AG10803 (cell line): ENCODE measurements at places on chromosomes 3 and 15.

- no peak for DNase-seq
These were observed 2.3 kb upstream of the BMF start for GRCh38 chr15:40110866-40111550.

DNA sequence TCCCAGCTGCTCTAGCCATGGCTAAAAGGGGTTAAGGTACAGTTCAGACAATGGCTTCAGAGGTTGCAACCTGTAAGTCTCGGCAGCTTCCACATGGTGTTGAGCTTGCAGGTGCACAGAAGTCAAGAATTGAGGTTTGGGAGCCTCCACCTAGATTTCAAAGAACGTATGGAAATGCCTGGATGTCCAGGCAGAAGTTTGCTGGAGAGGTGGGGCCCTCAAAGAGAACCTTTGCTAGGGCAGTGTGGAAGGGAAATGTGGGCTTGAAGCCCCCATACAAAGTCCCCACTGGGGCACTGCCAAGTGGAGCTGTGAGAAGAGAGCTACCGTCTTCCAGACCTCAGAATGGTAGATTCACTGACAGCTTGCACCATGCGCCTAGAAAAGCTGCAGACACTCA, 73.7 kb downstream of the STT3B start:
- no peak for DNase-seq

- DNase-seq = peak; percentile 18
These were observed 143.9 kb downstream of the NECTIN3 start for GRCh38 chr3:111215481-111215880.

- no peak for DNase-seq
These were observed 35.6 kb upstream of the MECOM start for GRCh38 chr3:169699070-169699469.

DNA sequence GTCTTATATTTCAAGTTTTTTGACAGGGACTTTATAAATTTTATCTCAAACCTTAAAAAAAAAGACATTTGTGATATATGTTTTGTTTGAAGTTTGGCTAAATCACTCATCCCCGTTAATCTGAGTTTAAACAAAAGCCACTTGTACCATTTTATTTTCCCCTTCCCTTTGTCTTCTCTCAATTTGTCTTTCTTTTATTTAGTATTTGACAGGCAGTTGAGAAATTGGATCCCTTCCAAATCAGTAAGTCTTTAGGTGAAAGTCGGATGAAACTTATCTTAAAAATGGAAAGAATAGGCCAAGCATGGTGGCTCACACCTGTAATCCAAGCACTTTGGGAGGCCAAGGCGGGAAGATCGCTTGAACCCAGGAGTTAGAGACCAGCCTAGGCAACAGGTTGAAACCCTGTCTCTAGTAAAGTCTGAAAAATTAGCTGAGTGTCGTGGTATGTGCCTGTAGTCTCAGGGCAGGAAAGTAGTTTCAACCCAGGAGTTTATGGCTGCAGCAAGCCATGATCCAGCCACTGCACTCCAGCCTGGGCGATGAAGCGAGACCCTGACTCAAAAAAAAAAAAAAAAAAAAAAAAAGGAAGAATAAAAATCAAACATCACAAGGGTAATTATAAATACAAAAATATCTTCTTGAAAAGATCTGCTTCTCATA, 394.6 kb upstream of the TPM1 start:
- no peak for DNase-seq

DNA sequence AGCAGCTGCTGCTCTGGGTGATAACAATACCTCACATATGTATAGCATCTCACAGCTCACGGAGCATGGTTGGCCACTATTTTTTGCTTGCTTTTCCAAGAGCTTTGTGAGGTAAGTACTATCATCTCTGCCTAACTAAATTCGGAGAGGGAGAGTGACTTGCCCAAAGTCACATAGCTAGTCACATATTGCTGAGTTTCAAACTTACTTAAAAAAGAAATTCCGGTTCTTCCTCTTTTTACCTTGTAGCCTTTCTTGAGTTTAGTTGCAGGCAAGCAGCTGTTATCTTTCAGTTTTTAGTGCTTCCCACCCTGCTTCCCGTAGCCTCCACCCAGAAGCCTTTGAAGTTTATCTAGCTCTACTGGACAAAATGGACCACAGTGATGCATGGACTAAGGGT, 309.2 kb downstream of the PDCD6IP start:
- DNase-seq = no peak

DNA sequence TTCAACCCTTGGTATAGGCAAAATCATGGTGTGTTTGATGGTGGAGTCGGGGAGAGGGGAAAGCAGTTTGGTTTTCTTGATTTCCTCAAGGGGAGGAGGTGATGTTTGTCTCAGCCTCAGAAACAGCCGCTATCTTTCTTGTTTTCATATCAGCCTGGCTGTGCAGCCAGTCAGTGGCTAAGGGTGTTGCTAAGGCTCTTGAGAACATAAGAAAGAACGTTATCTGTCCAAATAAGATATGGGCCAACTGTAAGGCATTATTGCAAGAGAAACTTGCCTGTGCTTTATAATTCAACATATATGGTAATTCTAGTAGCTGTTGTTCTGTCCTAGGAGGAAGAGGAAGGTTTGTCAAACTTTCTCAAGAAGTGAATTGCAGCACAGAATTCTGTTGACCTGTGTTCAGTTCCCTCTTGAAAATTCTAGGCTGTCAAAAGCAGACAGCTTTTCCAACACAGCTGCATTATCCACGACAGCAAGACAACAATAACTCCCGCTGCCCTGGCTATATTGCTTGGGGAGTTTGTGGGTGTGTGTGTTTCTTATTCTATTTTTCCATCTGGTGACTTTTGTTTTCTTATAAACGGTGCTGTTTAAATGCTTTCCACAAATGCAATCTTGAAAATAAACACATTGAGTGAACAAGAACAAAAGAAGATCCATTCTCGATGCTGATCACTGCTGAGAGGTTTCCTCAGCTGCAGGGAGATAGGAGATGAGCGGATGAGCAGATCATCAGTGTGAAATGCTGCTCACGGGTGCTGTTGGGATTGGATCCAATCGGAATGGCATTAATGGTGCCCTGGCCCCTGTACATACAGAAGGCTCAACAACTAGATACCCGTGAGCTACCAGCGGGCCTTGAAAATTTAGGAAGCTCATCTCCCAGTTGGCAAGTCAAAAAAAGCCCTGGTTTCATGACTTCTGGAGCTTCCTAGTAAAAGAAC, 90.8 kb upstream of the TNFAIP8L3 start:
- DNase-seq = no peak

DNA sequence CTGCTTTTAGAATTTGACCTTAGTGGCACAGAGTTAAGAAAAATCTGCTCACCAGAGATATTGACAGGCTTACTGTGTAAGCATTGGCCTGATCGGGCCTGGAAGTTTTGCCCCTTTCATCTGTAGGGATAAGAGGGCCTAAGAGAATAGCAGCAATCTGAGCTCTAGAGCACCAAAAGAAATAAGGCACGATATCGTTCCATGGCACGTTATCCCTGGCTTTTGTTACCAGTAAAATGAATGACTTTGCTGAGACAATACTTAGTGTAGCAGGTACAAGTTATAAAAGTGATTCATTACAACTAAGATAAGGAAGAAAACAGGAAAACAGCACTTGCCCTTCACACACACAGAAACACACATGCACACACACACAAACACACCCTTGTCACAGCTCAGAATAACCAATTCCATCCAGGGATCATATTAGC, 5.0 kb downstream of the THBS1 start:
- peak; percentile 82 for DNase-seq

GRCh38 chr3:54476891-54477290, 354.5 kb downstream of the CACNA2D3 start:
- DNase-seq = no peak

GRCh38 chr15:35885870-35886269, 339.9 kb upstream of the DPH6 start:
- DNase-seq = no peak

GRCh38 chr3:195751560-195751959, 30.8 kb downstream of the MUC20 start:
- no peak for DNase-seq

- DNase-seq = no peak
These were observed 8.6 kb downstream of the PLA2G4B start for GRCh38 chr15:41847206-41847605.

DNA sequence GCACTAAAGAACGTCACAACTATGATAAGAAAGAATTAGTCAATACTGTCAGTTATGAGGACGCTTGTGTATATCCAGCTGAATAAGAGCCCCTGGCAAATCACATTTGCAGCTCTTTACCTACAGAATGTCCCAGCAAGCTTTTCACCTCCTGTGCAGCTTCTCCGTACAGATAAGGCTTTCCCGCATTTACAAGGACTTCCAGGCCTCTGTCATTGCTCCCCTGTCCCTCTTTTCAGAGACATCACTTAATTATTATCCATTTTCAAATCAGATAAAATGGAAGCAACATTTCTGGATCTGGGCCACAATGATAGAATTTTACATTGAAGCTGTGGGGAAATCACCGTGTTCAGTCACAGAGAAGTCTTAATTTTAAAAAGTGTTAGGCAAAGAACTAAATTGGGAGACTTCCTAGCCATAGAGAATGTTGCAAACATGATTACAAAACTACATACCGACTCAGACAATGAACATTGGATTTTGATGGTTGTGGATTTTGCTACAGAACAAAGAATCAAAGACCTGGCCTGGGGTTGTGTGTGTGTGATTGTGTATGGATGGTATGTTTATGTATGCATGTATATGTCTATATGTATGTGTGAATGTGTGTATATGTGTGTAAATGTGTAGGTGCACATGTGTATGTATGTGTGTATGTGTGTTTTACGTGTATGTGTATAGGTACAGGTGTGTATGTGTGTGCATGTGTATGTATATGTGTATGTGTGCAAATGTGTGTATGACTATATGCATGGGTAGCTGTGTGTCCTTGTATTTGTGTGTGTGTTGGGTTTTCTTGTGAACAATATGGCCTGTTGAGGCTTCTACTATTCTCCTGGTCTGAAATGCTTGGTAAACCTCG, 41.5 kb downstream of the MGLL start:
- DNase-seq = peak; percentile 50

GRCh38 chr3:133113526-133113925, 75.3 kb downstream of the TMEM108 start:
- no peak for DNase-seq

DNA sequence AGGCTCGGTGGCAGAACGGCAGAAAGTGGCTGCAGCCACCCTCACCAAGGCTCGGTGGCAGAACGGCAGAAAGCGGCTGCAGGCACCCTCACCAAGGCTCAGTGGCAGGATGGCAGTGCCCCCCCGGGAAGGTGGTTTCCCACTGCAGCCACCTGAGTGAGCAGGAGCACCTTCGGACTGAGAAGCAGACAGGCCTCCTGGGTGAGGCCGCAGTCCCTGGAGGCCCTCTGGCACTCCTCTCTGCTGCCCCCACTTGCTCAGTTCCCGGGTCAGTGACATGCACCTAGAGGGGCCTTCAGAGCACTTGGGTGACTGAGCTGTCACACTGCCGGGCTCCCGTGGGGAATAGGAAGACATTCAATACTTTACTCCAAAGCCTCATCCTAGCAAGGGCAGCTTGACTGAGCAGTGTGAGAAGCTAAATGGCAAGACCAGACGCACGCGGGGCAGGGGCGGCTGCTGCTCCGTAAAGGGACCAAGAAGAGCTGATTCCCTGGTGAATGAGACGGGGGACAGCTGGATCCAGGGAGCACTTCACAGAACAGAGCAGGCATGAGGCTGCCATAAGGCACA, 62.7 kb downstream of the PCSK6 start:
- no peak for DNase-seq

DNA sequence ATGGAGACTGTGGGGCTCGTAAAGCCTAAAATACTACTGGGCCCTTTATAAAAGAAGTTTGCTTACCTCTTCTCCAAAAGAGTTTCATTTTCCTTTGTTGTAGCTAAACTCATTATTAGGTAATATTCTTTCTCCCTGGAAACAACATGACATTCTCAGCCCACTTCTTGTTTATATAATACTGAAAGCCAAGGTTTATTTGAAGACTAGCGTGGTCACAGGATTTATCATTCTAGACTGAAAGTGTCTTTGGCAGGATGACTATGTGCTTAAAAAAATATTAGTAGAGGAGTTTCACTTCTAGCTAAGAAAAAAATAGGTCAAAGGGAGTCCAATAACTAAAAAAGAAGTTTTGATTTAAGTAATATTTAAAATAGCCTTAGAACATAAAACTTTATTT, 1085.2 kb upstream of the CADM2 start:
- no peak for DNase-seq

- peak; percentile 94 for DNase-seq
These were observed 194.3 kb downstream of the BCHE start for GRCh38 chr3:165642761-165643420.

- peak; percentile 19 for DNase-seq
These were observed 224.4 kb downstream of the ZMAT3 start for GRCh38 chr3:178847190-178847589.

- DNase-seq = peak; percentile 74
These were observed 18.8 kb upstream of the SSUH2 start for GRCh38 chr3:8663177-8664061.

- DNase-seq = no peak
These were observed 68.0 kb downstream of the SLTM start for GRCh38 chr15:58865425-58865880.

DNA sequence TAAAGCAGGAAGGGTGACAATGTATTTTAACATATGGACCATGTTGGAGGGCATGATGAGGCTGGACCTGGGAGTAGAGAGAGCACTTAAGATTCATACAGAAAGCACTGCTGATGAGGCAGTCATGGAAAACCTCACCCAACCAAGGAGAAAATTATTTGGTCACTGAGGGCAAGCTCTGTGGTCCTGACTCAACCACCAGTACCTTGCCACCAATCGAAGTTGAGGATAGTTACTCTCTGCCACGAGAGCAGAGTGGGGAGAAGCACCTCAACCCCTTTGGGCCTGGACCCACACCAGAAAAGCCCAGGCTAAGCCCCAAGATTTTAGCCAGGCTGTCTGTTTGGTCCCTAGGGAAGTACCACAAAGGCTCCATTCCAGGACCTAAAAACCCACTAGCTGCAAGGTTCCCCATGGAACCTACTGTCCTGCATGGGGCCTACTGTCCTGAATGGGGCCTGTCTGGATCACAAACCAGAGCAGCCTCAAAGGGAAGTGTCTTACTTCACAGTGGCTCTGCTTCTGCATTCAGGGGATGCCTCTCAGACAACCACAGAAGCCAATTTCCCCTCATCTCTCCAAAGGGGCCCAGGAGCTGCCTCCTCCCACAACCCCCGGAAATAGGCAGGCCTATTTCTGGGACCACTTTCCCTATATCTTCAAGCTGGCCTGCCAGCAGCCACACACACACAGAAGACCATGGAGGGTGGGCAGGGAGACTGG, 4.2 kb downstream of the CCDC71 start:
- DNase-seq = no peak

DNA sequence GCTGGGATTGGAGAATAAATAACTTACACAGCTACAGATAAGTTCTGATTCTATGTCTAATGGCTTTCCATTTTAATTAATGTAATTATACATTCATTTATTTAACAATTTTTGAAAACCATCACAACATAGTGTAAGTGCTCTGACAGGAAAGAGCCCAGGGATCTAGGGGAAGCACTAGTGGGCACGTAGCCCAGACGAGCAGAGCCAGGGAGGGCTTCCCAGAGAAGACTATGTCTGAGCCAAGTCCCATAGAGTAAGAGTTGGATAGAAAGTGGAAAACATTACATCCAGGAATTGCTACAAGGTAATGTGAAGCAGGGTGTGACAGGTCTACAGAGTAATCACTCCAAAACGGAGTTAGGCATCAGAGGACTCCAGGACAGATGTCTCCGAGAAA, 2.9 kb upstream of the HGD start:
- no peak for DNase-seq

- peak; percentile 1 for DNase-seq
These were observed 301.3 kb downstream of the IL20RB start for GRCh38 chr3:137259089-137259488.
